Aorta (tissue), 5 donors: ENCODE measurements at places on chromosomes 12 and 14. TPM values are rescaled to one million over a fixed set of nuclear protein-coding genes. Genes with fewer than 3 reads are reported as not detected.

TAS2R9 gene
- total RNA-seq = not detected

SPIC gene
- total RNA-seq = 0.33 TPM

GRCh38 chr14:68042586-68043210, 223.1 kb downstream of the RAD51B start:
- DNase-seq = no peak

RBP5 gene
- 13.4 TPM for total RNA-seq

TEAD4 gene
- total RNA-seq = 27.1 TPM

GRCh38 chr14:103141117-103141796, 18.0 kb downstream of the TNFAIP2 start:
- no peak for DNase-seq

GRCh38 chr14:39006721-39007410, 96.2 kb downstream of the SEC23A start:
- DNase-seq = no peak

DNA sequence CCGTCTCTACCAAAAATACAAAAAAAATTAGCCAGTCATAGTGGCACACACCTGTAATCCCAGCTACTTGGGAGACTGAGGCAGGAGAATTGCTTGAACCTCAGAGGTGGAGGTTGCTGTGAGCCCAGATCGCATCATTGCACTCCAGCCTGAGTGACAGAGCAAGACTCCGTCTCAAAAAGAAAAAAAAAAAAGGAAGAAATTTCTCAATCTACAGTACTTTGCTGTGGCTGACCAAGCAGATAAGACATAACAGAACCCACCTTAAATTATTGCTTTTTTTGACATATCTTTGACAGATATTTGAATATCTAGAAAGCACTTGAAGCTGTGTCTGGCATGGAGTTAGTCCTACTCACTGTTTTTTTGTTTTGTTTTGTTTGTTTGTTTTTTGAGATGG, 34.9 kb upstream of the HNF1A start:
- no peak for DNase-seq

GRCh38 chr12:447141-447540, 12.6 kb upstream of the B4GALNT3 start:
- DNase-seq = no peak

GRCh38 chr12:128932521-128932920, 79.2 kb downstream of the GLT1D1 start:
- DNase-seq = no peak
